ENCODE measurements at places on chromosomes 16 and 17.
A peak's percentile ranks its signal among the peaks of the same experiment; 100 is the strongest.

- no peak for DNase-seq
Measured at GRCh38 chr16:13322336-13322735, 420.9 kb downstream of the SHISA9 start.

DNA sequence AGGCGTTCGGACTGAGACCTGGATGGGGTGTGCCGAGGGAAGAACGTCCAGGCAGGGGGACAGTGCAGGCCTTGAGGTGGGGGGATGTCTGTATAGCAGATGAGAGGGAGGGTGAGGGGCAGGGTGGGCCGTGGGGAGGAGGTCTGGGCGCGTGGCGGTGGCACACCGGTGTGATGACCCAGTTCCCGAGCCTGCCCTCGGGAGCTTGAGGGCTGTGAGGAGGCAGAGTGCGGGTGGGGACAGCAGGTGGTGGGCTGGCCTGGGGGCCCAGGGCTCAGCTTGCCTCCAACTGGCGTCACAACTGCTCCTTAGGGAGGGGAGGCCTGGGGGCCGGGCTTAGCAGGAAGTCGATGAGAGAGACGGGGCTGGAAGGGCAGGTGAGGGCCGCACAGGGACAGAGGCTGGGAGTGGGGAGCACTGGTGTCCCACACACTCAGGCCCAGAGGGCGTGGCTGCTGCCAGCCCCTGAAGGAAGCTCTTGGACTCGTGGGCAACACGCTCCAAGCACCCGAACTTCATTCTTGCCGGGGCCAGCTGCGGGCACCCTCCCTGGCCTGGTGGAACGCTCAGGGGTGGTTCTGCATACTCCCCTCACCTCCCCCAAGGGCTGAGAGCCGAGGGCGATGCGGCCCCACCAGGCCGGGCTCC lies 6.5 kb downstream of the CACNA1H start:
- DNase-seq = no peak

DNA sequence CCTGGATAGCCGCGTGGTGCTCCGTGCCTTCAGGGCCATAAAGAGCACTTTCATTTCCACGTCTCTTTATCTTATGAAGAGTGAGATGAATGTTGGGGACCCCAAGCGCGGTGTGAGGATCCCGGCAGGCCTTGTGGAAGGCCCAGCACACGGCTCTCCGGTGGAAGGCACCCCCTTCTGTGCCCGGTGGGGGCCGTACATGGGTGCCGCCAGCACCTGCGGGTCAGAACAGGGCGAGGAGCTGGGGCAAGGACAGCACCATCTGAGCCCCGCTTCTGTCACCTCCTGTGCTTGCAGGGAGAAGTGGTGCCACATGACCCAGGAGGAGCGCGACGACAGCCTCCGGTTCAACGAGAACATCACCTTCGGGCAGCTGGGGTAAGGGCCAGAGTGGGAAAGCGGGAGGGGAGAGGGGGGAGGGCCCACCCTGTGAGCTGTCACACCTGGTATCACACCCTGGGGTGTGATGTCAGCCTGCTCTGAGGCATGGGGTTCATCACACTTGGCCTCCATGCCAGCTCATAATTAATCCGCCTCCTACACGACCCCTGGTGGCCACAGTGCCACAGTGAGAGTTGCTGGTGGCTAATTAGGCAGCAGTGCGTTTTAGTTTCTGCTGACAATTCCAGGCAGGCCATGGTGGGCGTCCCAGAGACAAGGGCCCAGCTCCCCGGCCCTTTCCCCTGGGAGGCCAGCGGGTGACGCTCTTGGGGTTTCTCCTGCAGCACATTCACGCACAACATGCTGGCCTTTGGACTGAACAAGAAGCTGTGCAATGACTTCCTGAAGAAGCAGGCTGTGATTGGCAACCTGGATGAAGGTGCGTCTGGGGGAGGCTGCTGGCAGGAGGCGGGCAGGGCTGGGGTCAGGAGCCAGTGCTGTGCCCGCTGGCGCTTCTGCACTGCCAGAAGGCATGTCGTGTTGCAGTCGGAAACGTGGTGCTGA lies 25.7 kb downstream of the CIBAR2 start:
- DNase-seq = peak; percentile 18

DNA sequence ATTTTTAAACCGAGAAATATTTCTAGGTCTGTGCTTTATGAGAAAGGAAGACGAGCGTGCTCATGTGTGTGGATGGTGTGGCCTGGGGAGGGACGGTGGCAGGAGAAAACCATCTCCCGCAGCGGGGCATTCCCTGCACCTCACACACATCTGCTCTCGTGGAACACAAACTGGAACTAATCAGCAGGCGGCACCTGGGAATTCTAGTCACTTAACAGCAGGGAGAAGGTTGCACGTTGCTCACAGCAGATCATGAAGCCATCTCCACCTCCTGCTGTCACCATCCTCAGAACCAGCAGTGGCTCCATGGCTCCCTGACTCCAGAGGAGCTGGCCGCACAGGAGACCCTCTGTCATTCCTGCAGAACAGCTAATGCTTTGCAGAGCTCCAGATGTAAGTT lies 35.2 kb downstream of the ADCY9 start:
- DNase-seq = no peak

DNA sequence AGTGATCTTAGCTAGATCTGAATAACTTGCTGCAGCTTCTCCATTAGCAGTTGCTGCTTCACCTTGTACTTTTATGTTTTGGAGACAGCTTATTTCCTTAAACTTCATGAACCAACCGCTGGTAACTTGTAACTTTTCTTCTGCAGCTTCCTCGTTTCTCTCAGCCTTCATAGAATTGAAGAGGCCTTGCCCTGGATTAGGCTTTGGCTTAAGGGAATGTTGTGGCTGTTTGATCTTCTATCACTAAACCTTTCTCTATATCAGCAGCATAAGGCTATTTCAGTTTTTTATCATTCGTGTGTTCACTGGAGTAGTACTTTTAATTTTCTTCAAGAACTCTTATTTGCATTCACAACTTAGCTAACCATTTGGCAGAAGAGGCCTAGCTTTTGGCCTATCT lies 21.5 kb upstream of the TMEM92 start:
- DNase-seq = no peak

GRCh38 chr17:36198831-36199465 lies 2.4 kb upstream of the CCL3L1 start:
- DNase-seq = no peak

DNA sequence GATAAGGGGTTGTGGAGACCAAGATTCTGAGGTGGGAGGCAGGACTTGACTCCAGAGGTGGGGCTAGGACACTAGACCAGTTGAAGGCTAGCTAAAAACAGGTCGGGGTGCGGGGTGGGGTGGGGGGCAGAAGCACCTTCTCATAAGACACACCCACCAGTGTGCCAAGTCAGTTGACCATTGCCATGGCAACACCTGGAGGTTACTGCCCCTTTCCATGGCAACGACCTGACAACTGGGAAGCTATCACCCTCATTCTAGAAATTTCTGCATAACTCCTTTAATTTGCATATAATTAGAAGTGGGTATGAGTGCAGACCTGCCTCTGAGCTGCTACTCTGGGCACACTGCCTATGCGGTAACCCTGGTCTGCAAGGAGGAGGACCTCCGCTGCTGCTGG lies 53.9 kb upstream of the ALOX12 start:
- DNase-seq = no peak

- no peak for DNase-seq
Measured at GRCh38 chr17:40582328-40582901, 17.1 kb upstream of the CCR7 start.

GRCh38 chr16:71432906-71433305 lies 8.9 kb downstream of the TLE7 start:
- DNase-seq = no peak

All from muscle of back (tissue), 13 donors.